ENCODE measurements at places on chromosomes 2 and 18. TPM values are rescaled to one million over a fixed set of nuclear protein-coding genes. Genes with fewer than 3 reads are reported as not detected.

C2orf78 gene
- not detected for total RNA-seq

SDC1 gene
- not detected for total RNA-seq

FER1L5 gene
- total RNA-seq: not detected

ALK gene
- not detected for total RNA-seq

SERPINB2 gene
- not detected for total RNA-seq

SP5 gene
- total RNA-seq: not detected

DNA sequence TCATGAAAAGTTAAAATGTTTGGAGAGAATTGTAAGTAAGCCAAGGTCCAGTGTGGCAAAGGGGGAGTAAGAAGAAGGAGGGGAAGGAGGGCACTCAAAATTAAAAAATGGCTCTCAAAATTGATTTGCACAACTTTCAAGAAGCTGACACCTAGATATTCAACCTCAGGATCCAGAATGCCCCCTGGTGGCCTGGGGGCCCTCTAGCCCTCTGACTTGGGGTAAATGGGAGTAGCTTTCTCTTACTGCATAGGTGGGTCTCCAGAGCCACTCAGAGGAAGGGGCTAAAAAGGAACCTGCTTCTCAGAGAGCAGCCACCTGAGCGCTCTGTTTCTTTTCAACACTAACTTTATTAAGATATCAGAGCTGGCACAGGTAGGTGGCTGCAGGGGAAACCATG lies 968.5 kb downstream of the BCL11A start:
- no peak overlapping the region for H3K4me3 ChIP-seq
- H3K27ac ChIP-seq: no peak overlapping the region
- H3K36me3 ChIP-seq: no peaks in the 10 kb centered on the region
- no peaks in the 10 kb centered on the region for H3K4me1 ChIP-seq

DNA sequence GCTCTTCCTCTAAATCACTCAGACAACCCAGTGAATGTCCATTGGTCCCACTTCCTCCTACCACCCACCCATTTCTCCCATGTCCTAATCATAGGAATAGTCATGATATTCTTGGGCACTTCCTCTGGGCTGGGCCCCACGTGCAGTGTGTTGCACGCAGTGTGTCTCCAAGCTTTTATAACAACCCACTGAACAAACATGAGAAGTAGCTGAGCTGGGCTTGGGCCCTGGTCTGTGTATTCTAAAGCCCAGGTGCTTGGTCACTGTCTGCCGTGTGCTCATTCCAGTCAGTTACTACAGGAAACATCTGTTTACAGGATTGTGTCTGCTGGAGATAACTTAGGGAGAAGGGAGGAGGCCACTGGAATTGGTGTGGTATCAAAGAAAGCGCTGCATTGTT lies 64.2 kb upstream of the THOC1 start:
- peaks cover 10% of the 10 kb centered on the region for H3K27me3 ChIP-seq
- no peak for DNase-seq

GRCh38 chr2:126826491-126826890 lies 72.2 kb upstream of the TEX51 start:
- no peak overlapping the region for H3K4me3 ChIP-seq
- no peaks in the 10 kb centered on the region for H3K4me1 ChIP-seq

DNA sequence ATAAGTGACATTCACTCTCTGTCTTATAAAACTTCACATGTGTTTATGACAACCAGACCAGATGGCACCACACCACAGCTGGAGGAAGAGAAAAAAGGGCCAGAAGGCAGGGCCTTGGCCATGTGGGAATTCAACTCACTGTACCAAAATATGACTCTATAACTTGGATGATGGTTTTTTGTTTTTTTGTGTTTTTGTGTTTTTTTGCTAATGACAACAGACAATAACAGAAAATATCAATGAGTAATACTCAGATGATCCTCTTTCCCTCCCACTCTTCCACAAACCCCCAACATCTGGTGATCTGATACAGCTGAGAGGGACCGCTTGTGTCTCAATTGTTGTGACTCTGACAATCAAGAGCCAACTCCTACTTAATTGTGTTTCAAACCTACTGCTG lies 12.4 kb downstream of the NMI start:
- H3K27ac ChIP-seq: peak overlapping the region; percentile 13
- H3K27me3 ChIP-seq: no peaks in the 10 kb centered on the region
- no peak overlapping the region for H3K4me3 ChIP-seq
- DNase-seq: no peak
- peaks cover 3% of the 10 kb centered on the region for H3K4me1 ChIP-seq

GRCh38 chr2:127593228-127594115 lies 52.5 kb upstream of the GPR17 start:
- peaks cover 4% of the 10 kb centered on the region for H3K4me1 ChIP-seq
- no peak overlapping the region for H3K27ac ChIP-seq
- DNase-seq: peak; percentile 7

GRCh38 chr2:24658531-24659202 lies 134.5 kb downstream of the PTRHD1 start:
- H3K27me3 ChIP-seq: no peaks in the 10 kb centered on the region
- no peak overlapping the region for H3K4me3 ChIP-seq
- H3K4me1 ChIP-seq: peaks cover 7% of the 10 kb centered on the region
- no peak overlapping the region for H3K27ac ChIP-seq
- peaks cover 5% of the 10 kb centered on the region for H3K36me3 ChIP-seq

GRCh38 chr2:4077017-4077416 lies 373.6 kb downstream of the DCDC2C start:
- no peak overlapping the region for H3K4me3 ChIP-seq
- no peaks in the 10 kb centered on the region for H3K27me3 ChIP-seq
- no peak overlapping the region for H3K27ac ChIP-seq
- no peaks in the 10 kb centered on the region for H3K4me1 ChIP-seq
- no peak for DNase-seq

DNA sequence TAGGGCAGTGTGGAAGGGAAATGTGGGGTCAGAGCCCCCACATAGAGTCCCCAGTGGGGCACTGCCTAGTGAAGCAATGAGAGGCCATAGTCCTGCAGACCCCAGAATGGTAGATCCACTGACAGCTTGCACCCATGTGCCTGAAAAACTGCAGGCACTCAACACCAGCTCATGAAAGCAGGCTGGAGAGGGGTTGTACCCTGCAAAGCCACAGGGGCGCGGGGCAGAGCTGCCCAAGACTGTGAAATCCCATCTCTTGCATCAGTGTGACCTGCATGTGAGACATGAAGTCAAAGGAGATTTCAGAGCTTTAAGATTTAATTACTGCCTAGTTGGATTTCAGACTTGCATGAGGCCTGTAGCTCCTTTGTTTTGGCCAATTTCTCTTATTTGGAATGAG lies 224.0 kb downstream of the TXNL1 start:
- H3K27me3 ChIP-seq: no peaks in the 10 kb centered on the region
- H3K4me3 ChIP-seq: no peak overlapping the region
- no peaks in the 10 kb centered on the region for H3K4me1 ChIP-seq

DNA sequence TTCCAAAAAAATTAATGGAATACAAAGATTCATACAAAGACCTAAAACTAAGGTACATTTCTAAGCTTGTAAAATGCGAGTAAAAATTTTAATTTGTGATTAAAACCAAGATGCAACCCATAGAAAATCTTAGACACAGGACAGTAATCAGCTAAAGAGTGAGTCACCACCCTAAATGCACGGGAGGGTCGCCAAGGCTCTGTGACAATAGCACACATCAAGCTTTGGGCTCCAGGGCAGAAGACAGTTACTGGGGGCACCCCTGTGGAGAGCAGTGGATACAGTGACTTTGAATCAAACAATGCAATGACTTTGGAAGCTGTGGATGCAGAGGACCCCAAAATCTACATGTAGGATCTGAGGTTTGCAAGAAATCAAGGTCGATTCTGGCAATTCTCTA lies 7.5 kb downstream of the FLACC1 start:
- H3K27ac ChIP-seq: no peak overlapping the region
- H3K4me1 ChIP-seq: no peaks in the 10 kb centered on the region
- DNase-seq: no peak
- no peak overlapping the region for H3K4me3 ChIP-seq
- H3K36me3 ChIP-seq: peaks cover 1% of the 10 kb centered on the region
- no peaks in the 10 kb centered on the region for H3K27me3 ChIP-seq

DNA sequence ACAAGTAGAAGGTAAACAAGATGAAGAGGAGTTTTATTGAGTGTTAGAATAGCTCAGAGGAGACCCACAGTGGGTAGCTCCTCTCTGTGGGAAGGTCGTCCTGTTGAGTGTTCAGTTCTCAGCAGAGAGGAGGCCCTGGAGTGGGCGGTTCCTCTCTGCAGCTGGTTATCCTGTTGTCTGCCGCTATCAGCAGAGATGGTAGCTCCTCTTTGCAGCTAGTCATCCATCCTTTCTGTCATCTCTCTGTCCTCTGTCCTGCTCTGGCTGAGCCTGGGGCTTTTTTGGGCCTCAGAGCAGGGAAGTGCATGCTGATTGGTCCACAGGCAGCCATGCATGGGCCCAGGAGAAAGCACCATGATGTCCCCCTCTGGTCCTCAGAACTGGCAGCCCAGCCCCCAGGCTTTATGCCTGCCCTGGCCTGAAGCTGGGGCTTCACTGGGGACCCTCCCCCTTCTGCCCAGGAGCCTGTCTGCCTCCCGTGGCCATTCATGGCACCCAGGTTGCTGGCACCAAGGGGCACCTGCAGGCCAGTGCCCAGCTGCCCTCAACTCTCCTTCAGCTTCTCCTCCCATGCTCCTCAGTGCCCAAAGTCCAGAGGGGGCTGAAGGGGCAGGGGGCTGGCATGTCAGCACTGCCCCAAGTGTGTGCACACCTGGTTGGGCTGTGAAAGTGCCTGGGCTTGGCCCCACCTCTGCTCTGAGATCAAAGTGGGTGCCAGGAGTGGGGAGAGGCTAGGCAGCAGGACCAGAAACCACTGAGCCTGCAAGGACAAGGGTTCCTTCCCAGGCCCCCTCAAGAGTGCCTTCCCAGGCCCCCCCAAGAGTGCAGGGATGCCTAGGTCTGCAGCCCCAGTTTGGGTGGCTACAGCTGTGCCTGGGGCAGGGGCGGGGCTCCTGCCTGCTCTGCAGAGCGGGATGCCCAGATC lies 98.7 kb downstream of the TWIST2 start:
- peaks cover 13% of the 10 kb centered on the region for H3K4me1 ChIP-seq
- no peak overlapping the region for H3K4me3 ChIP-seq
- no peaks in the 10 kb centered on the region for H3K27me3 ChIP-seq
- no peak overlapping the region for H3K27ac ChIP-seq

- no peak overlapping the region for H3K4me3 ChIP-seq
- H3K27ac ChIP-seq: no peak overlapping the region
- DNase-seq: no peak
- no peaks in the 10 kb centered on the region for H3K4me1 ChIP-seq
- H3K27me3 ChIP-seq: peaks cover 3% of the 10 kb centered on the region
- H3K36me3 ChIP-seq: no peaks in the 10 kb centered on the region
Observed at GRCh38 chr18:22103647-22104031, 65.8 kb upstream of the GATA6 start.

GRCh38 chr2:17971531-17972125 lies 93.2 kb downstream of the KCNS3 start:
- H3K4me3 ChIP-seq: no peak overlapping the region
- H3K27me3 ChIP-seq: peaks cover 4% of the 10 kb centered on the region
- DNase-seq: no peak
- no peaks in the 10 kb centered on the region for H3K4me1 ChIP-seq

GRCh38 chr2:18630941-18631340 lies 41.6 kb upstream of the NT5C1B start:
- H3K4me3 ChIP-seq: no peak overlapping the region
- H3K4me1 ChIP-seq: no peaks in the 10 kb centered on the region
- peaks cover 34% of the 10 kb centered on the region for H3K36me3 ChIP-seq
- no peak overlapping the region for H3K27ac ChIP-seq
- no peak for DNase-seq

GRCh38 chr2:188294352-188294926 lies 2.8 kb downstream of the GULP1 start:
- H3K27me3 ChIP-seq: peaks cover 35% of the 10 kb centered on the region
- no peak for DNase-seq
- no peak overlapping the region for H3K4me3 ChIP-seq
- no peak overlapping the region for H3K27ac ChIP-seq

DNA sequence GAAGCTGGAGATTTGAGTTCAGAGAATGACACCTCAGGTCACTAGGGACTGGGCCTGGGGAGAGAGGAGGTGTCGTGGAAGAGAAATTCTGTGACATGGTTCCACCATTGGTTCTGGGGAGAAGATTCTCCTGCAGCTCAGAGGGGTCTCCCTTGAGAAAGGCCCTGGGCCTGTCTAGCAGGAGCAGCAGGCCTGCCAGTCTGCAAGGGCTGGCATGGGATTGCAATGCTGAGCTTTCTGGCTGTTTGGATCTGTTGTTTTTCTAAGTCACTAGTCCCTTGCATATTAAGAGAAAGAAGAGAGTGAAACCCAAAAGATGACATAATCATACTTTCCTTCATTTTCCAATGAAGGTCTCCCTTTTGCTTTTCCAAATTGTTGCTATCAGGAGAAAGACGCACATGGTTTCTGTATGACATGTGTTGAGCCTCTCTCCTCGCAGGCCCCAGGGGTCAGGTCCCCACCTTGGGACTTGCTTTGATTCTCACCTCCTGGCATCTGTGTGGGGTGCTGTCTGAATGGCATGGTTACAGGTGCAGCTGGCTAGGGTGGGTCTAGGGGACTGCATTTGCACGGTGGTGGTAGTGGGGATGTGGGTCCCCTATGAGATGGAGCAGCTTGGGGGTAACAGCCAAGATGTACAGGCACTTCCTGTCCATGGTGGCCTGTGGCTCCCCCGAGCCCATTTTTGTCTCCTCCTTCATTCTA lies 117.8 kb downstream of the GLI2 start:
- H3K4me1 ChIP-seq: no peaks in the 10 kb centered on the region
- H3K4me3 ChIP-seq: no peak overlapping the region
- no peak overlapping the region for H3K27ac ChIP-seq
- DNase-seq: no peak

DNA sequence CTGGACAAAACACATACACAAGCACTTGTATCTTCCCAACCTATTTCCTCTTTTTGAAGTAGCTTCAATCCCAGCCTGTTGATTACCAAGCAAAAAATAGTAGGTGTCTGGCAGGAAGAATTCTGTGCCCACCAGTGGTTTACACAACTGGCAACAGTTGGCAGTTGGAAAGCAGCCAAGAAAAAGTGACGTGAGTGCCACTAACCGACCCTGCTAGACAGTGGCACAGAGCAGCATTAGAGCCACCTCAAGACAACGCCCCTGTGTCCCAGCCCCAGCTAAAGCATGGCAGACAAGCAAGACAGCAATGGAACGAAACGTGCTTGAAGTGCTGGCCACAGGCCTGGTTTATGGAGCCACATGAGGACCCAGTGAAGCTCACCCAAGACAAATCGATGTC lies 379.6 kb downstream of the FBXO15 start:
- DNase-seq: no peak
- no peaks in the 10 kb centered on the region for H3K4me1 ChIP-seq
- no peak overlapping the region for H3K4me3 ChIP-seq
- no peaks in the 10 kb centered on the region for H3K27me3 ChIP-seq

DNA sequence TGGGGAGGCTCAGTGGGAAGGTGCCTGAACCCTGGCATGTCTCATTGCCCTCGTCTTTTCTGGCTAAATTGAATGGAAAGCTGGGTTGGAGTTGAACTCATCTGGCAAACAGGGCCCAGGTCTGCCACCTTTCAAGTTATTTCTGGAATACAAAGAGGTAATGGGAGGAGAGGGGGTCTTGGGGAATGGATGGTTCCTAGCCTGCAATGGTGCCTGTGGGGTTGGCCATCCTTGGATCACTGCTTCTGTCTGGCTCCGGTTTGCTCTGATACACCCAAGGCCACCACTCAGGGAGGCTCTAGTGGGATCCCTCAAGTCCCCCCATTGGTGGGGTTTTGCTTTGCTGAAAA lies 45.3 kb downstream of the PSD4 start:
- no peaks in the 10 kb centered on the region for H3K36me3 ChIP-seq
- no peaks in the 10 kb centered on the region for H3K27me3 ChIP-seq
- H3K4me3 ChIP-seq: no peak overlapping the region
- no peak overlapping the region for H3K27ac ChIP-seq

All from activated CD4-positive, alpha-beta memory T cell treated with anti-CD3 and anti-CD28 coated beads for 36 hours (primary cell).